Inflammatory macrophage treated with lipopolysaccharide for 4 hours (primary cell): ENCODE measurements at places on chromosomes 11 and 22.
A peak's percentile ranks its signal among the peaks of the same experiment; 100 is the strongest.

DNA sequence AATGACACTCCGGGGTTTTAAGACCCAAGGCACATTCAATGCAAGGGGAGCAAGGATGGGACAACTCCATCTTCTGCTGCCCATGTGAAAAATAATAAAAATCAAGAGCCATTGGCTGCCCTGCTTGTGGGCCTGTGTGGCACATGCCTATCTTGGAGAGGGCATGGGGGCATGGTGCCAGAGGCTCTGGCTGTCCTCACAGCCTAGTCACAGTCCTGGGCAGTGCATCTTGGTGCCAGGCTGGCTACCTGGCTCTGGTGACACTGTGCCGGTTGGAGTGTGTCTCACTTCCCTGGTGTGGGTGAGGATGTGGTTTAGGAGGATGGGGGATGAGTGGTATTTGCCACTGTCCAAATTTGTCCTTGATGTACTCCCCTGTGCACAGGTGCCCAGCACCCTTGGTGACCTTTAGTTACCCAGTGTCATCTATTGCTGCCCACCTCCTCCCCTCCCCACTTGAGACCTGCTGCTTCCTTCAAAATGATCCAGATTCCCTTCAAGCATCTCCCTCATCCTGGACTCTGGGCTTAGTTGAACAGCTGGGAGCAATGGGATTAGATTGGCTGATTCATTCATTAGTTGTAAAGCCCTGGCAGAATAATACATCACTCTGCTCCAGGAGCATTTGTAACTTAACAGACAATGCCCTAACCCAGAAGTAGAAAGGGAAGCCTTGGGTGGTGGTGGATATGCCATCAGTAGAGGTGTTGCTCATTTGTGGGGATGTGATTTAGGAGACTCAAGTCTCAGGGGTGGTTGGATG is 4.6 kb downstream of the TMEM86A start:
- no peak for DNase-seq

DNA sequence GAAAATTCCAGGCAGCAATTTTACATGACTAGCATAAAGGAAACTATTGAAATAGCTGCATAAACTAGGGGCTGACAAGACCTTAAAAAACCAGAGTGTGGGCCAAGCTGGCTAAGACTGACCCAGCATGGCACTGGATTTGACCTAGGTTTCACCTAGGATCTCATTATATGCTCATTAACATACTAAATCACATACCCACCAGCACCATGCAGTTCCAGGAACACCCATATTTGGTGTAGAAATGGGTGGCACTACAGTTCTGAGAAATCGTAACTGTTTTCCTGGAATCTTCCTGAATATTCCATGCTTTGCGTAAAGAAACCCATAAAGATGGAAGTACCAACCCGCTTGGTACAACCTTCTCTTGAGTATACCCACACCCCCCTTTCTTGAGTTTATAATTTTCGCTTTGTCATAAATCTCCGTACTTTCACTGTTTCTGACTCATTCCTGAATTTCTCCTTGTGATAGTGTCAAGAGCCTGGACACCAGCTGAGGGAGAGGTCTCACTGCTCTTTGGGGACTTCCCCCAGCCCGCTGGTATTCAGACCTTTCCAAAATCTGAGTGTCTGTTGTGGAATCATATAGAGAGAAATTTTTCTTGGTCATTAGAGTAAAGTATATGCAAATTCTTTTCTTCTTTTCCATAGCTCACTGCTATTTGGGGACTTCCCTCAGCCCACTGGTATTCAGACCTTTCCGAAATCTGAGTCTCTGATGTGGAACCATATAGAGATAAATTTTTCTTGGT is 55.1 kb downstream of the MTMR3 start:
- DNase-seq: peak; percentile 86

GRCh38 chr11:76424379-76424778 is 20.4 kb upstream of the EMSY start:
- no peak for DNase-seq

GRCh38 chr11:134582770-134583095 is 170.7 kb upstream of the B3GAT1 start:
- DNase-seq: no peak

DNA sequence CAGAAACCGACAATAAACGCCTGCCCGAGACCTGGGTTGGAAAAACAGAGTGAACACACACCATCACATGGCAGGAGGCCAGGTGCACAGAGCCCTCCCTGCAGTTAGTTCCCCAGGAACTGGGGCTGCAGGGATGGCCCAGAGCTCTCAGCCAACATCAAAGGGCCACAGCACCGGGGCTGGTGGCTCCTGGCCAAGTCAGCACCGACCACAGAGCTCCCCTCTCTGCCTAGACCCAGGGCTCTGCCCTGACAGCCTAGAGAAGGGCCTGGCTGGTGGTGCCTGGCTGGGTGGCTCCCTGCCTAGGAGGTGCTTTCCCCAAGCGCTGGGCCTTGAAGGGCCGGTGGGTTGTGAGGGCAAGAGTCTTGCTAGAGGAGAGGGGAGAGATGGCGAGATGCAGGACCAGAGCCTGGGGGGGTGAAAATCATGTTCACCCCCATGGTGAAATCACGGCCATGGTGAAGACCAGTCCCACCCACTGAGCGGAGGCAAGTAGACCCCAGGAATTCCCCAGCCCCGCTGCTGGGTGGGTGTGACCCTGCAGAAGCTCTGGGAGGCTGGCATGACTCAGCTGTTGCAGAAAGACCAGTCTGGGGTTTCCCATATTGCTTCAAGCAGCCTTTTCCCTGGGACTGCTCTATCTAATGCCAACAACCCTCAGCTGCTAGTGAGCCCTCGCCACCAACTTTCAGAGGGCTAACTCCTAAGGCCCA is 7.2 kb upstream of the BID start:
- peak; percentile 99 for DNase-seq

- DNase-seq: no peak
Measured at GRCh38 chr11:111909378-111909777, 2.2 kb downstream of the CRYAB start.
